Vagina (tissue), 2 donors: ENCODE measurements at places on chromosomes 2 and 18.
A peak's percentile ranks its signal among the peaks of the same experiment; 100 is the strongest.

GRCh38 chr2:72630767-72631166 lies 195.1 kb downstream of the EXOC6B start:
- DNase-seq, result no peak

GRCh38 chr2:239508261-239508660 lies 107.4 kb upstream of the HDAC4 start:
- no peak for DNase-seq

DNA sequence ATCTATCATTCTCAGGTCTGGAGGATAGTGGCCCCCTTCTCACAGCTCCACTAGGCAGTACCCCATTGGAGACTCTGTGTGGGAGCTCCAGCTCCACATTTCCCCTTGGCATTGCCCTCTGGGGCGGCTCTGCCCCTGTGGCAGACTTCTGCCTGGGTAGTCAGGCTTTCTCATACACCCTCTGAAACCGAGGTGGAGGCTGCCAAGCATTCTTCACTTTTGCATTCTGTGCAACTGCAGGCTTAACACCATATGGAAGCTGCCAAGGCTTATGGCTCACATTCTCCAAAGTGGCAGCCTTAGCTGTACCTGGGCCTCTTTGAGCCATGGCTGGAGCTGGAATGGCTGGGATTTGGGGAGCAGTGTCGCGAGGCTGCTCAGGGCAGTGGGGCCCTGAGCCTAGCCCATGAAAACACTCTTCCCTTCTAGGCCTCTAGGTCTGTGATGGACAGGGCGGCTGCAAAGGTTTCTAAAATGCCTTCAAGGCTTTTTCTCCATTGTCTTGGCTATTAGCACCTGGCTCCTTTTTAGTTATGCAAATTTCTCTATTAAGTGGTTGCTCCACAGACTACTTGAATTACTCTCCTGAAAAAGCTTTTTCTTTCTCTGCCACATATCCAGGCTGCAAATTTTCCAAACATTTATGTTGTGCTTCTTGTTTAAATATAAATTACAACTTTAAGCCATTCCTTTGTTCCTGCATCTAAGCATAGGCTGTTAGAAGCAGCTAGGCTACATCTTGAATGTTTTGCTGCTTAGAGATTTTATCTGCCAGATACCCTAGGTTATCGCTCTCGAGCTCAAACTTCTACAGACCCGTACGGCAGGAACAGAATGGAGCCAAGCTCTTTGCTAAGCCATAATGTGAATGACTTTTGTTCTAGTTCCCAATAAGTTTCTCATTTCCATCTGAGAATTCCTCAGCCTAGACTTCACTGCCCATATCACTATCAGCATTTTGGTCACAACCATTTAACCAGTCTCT lies 206.5 kb downstream of the CPS1 start:
- no peak for DNase-seq

GRCh38 chr18:2494921-2495320 lies 76.4 kb downstream of the METTL4 start:
- DNase-seq, result no peak

DNA sequence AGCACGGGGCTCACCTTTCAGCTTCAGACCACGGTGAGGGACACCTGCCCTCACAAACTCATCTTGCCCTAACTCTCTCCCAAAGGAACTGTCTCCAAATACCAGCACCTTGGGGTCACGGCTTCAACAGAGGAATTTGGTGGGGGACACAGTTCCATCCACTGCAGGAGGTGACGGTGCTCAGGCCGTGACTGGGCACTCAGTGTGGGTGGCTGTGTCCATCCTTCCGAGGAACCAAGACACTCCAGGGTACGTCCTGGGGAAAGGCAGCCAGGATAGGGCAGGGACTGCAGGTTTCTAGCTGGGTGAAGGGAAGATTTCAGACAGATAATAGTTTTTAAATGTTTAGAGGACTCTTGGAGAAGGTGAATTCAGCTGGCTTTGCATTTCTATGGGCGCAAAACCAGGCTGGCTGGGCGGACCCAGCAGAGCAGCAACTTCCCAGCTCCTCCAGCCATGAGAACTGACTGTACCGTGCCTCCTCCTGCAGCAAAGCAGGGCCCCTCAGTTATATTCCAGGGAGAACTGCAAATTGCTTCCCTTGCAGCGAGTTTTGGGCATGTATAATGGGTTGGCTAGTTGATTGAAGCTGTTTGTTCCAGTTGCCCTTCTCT lies 23.9 kb upstream of the ALLC start:
- peak; percentile 47 for DNase-seq

DNA sequence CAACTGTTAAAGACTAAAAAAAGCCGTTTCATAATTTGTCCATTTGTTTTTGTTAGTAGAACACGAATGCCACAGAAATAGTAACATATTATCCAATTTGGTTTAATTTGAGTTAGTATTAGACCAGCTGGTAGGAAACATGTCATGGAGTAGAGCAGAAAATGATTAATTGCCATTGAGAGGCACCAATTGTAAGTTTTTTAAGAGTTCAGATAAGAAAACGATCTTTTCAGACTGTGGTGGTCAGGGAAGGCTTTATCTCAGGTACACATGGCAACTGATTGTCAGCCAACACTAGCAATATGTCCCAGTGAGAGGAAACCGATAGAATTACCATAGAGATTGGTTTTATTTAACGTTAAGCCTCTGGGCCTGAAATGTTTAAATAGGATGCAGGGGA lies 438.2 kb upstream of the MAP2 start:
- no peak for DNase-seq

GRCh38 chr2:230552181-230552580 lies 136.2 kb downstream of the SP100 start:
- DNase-seq, result no peak

DNA sequence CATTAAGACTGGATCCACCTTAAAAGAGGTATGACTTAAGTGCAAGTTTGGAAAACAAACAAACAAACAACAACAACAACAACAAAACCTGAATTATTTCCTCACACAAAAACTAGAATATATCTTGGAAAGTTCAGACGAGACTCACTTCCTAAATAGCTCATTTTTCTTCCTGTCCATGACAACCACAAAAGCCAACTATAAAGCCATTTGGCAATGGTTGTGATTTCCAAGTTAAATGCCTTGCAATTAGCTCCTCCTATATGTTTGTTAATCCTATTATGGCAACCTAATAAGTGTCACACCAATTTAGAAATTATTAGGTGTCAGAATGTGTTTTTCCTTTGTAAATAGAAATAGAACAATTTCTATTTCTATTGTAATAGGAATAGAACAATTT lies 91.6 kb upstream of the ARL5A start:
- no peak for DNase-seq
